ENCODE measurements at places on chromosomes 4 and X.

DNA sequence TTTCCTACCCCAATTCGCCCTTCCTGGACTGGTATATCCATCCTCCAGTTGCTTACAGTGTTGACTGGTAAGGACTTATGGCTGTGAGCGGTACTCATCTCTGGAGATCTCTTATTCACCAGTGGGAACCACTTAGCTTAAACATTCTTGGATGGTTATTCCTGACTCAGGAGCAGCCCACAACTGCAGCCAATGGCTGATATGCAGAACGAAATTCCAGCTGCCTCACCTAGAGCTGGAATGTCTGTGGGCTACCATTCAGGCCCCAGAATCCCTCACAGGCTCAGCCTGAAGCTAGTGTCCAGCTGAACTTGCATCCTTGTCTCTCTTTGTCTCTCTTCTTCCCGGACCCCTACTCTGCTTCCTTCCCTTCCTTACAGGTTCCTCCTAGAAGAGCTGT lies 138.9 kb upstream of the SMIM31 start:
- no peak for DNase-seq

- DNase-seq, result no peak
Observed at GRCh38 chrX:1491851-1492349, 39.2 kb upstream of the ASMTL start.

- no peak for DNase-seq
Observed at GRCh38 chrX:9658409-9658808, 107.2 kb downstream of the GPR143 start.

- no peak for DNase-seq
Observed at GRCh38 chr4:174120446-174121295, 162.8 kb downstream of the FBXO8 start.

DNA sequence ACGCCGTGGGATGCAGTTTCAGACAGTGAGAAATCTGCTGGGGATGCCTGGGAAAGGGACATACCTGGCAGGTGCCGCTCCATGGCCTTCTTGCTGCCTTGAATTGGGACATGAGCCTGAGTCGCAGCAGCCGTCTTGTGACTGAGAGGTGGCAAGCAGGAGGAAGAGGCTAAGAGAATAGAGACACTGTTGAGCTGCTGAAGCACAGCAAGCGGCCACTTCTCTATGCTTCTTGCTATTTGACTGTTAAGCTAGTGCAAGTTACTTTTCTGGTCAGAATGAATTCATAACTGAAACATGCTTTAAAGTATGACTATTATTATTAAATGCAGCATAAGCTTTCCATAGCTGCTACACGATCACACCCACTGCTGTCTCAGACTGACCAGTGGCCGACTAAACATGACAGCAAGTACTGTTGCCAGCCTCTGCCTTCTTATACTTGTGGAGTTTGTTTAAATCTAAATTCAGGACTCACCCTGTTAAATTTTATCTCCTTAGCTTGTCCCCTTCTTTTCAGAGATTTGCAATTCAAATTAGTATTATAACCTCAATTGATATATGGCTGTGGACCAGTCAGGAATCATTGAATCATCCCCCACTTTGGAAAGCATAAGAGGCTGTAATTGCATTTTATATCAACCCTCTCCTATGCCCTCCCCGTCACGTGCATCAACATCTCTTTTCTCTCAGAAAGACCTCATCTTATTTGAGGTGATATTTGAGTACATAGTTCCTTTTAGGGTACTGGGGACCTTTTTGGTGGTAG lies 24.8 kb upstream of the ACSL1 start:
- DNase-seq, result no peak
